ENCODE measurements at places on chromosomes 5 and 9.

- DNase-seq: no peak
These were observed 2.8 kb downstream of the CDH6 start for GRCh38 chr5:31196309-31196708.

DNA sequence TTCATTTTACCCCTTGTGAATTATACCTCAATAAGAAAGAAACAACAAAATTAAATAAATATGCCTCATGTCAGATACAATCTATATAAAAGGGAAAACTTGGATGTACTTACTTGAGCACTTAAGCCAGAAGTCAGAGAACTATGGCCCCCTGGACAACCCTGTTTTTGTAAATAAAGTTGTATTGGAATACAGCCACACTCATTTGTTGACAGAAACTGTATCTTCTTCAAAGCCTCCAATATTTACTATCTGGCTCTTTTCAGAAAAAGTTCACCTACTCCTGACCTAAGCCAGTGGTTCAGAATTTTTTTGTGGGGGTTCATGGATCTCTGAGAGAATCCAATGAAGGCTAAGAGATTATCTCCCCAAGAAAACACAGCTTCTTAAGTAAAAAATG is 45.3 kb upstream of the RASEF start:
- DNase-seq: no peak

GRCh38 chr5:159040181-159040580 is 59.5 kb downstream of the EBF1 start:
- DNase-seq: no peak

DNA sequence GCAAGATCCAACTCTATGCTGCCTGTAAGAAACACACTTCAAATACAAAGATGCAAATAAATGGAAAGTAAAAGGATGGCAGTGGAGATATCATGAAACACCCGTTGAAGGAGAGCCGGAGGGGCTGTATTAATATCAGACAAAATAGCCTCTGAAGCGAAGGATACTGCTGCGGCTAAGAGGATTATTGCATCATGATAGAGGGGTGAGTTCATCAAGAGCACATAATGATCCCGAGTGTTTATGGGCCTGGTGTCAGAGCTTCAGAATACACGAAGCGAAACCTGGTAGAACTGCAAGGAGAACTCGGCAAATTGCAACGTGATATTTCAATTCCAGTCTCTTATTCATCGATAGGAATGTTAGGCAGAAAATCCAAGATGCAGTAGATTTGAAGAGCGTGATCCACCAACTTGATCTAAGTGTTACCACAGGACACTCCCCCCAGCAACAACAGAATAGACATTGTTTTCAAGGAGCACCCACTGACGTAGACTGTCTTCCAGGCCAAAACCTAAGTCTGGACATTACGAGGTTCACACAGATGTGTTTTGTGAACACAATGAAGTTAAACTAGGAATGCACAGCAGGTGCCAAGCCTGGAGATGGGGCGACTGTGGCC is 27.7 kb upstream of the QSOX2 start:
- DNase-seq: no peak

Measured in activated T-helper 9 cell treated with anti-CD3 and anti-CD28 coated beads, Interleukin-2, amount 50 U/mL, for 16 hours (primary cell).